Ovary (tissue), 10 donors: ENCODE measurements at places on chromosomes 2 and 18. TPM values are rescaled to one million over a fixed set of nuclear protein-coding genes. Genes with fewer than 3 reads are reported as not detected.

The CNGA3 gene
- not detected for polyA plus RNA-seq

The ACOXL gene
- polyA plus RNA-seq: not detected

The AKAIN1 gene
- not detected for polyA plus RNA-seq

The DPYSL5 gene
- 0.16 TPM for polyA plus RNA-seq

The SUMO1 gene
- 97.0 TPM for polyA plus RNA-seq

The TEKT4 gene
- polyA plus RNA-seq: 0.02 TPM

The ZNF519 gene
- polyA plus RNA-seq: 8.9 TPM

The STPG4 gene
- polyA plus RNA-seq: 0.17 TPM

The SLC38A11 gene
- 3.0 TPM for polyA plus RNA-seq

The CXCR1 gene
- 0.04 TPM for polyA plus RNA-seq

The NTSR2 gene
- polyA plus RNA-seq: 0.33 TPM

The IL36B gene
- polyA plus RNA-seq: not detected

The RTN4 gene
- polyA plus RNA-seq: 110 TPM

DNA sequence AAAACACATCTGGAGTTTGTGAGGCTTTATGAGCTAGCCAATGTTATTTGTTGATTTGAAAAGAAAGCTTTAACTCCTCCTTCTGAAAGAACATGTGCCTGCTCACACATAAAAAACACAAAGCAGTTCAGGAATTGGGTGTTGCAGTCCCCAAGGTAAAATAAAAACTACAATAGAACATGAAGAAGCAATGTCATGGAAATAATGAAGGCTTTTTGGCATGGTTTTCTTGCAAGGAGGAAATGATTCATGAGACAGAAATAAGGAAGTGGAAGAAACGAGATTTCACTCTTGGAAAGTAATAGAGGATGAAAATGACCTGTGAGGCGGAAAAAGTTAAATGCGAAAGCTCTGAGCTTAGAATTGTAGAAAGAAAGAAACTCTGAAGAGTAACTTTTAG is 81.1 kb downstream of the TRIB2 start:
- no peak for DNase-seq

GRCh38 chr2:117931266-117931665 is 82.6 kb downstream of the CCDC93 start:
- DNase-seq: no peak

GRCh38 chr2:234189786-234190300 is 139.3 kb downstream of the SPP2 start:
- no peak for DNase-seq

- no peak for DNase-seq
Observed at GRCh38 chr2:206075113-206075512, 10.9 kb downstream of the INO80D start.

DNA sequence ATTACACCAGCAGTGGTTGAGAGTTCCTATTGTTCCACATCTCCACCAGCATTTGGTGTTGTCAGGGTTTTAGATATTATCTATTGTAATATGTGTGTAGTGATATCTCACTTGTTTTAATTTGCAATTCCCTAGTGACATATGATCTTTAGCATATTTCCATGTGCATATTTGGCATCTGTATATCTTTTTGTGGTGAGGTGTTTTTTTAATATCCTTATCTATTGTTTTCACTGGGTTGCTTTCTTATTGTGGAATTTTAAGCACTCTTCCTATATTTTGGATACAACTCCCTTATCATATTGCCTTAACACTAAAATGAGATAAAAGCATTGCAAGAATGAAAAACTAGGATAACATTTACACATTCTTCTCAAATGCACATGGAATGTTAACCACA is 453.9 kb upstream of the FSIP2 start:
- DNase-seq: no peak

- DNase-seq: no peak
Observed at GRCh38 chr2:40471866-40472265, 20.0 kb upstream of the SLC8A1 start.

GRCh38 chr2:61689568-61689967 is 151.4 kb upstream of the XPO1 start:
- DNase-seq: no peak

- DNase-seq: no peak
Observed at GRCh38 chr2:231039294-231039664, 2.0 kb downstream of the C2orf72 start.

DNA sequence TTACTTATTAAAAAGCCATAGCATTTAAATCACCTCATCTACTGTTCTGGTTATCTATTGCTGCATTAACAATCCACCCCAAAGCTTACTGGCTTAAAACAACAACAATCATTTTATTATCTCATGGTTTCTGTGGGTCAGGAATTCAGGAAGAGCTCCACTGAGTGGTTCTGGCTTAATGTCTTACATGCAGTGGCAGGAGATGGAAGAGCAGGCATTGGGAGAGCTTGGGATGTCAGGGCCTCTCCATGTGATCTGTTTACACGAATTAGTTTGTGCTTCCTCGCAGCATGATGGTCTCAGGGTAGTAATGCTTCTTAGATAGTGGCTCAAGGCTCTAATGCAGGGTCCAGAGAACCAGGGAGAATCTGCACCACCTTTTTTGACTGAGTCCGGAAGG is 14.4 kb upstream of the REL start:
- DNase-seq: no peak

DNA sequence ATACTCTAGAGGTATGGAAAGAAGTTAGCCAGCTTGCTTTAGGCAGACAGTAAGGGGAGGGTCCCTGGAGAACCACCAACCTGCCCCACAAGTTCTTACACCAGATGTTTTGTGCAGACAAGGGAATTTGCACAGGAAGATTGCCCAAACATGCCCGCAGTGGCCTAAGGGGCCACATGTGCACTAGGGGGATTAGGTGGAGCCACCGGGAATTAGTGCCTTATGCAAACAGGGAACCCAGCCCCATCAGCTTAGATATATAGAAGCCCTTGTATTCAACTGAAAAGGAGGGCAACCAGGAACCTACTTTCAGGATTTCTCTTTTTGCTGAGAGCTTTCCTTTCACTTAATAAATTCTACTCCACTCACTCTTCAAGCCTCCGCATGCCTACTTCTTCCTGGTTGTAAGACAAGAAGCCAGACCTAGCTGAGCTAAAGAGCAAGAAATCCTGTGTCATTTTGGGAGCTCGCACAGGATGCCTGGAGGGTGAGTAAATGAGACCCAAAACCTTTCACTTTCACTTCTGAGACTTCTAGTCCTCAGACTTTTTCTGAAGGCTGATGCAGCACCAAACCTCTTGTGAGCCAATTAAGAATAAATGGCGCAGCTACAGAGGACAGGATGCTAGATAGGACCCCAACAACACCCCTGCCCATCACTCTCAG is 146.3 kb downstream of the GCA start:
- DNase-seq: no peak

- no peak for DNase-seq
Observed at GRCh38 chr2:202035941-202036372, 2.3 kb downstream of the FZD7 start.

GRCh38 chr2:64015898-64016297 is 3.3 kb downstream of the VPS54 start:
- DNase-seq: no peak

- DNase-seq: no peak
Observed at GRCh38 chr2:231161252-231161839, 36.5 kb upstream of the HTR2B start.

DNA sequence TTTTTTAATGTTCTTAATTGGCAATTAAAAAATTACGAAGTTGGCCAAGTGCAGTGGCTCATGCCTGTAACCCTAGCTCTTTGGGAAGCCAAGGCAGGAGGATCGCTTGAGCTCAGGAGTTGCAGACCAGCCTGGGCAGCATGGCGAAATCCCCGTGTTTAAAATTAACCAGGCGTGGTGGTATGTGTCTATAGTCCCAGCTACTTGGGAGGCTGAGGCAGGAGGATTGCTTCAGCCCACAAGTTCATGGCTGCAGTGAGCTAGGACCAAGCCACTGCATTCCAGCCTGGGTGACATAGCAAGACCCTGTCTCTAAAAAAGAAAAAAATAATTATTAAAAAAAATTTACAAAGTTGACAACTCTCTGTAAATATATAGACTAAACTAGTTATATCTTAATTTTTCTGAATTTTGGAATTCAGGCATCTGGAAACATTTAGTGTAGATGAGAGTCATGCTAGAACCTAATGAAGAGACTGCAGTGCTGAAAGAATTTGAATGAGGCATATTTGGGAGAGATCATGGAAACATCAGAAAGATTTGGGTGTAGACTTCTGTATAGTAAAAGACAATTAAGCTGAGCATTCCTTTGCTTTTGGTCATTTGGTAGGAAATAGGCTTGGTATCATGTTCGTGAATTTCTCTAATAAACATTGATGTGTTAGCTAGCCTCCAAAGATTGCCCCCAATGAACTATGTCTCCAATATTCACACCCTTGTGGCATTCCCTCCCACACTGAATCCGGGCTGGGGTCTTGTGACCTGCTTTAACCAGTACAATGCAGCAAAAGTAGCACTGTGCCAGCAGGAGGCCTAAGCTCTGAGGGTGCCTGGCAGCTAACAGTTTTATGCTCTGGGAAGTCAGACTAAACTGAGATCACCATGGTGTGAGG is 4.2 kb upstream of the ROCK1 start:
- DNase-seq: no peak

GRCh38 chr2:119921825-119922224 is 91.1 kb upstream of the EPB41L5 start:
- DNase-seq: no peak

DNA sequence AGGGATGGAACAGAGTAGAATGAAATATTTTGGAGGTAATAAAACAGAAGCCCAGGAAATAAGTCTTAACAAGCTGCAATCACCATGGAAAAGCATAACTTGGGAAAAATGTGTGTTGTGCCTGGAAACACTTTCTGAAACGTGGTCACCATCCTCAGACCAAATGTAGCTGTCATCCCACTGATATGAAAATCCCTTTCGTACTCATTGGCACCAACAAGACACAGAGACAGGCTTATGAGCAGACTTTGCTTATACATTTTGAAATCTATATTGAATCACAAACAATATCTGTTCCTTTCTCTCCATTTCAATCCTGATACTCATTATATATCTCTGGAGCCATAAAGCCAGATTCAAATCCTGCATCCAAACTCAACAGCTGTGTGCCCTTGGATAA is 28.7 kb downstream of the MREG start:
- DNase-seq: no peak

GRCh38 chr2:42942214-42942989 is 150.0 kb upstream of the HAAO start:
- no peak for DNase-seq

DNA sequence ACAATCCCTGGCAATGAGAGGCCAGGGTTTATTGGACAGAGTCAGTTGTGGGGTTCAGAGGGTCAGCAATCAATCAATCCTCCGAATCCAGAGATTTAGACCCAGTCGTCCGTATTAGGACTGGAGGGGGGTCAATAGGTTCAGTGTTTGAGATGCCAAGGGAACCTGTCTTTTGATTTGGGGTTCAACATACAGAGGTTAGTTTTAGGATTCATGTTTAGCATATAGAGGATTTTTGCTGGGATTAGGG is 292 bp downstream of the GMPPA start:
- no peak for DNase-seq

- DNase-seq: no peak
Observed at GRCh38 chr18:21179590-21180220, 62.3 kb upstream of the GREB1L start.

GRCh38 chr2:96692094-96692971 is 47.5 kb downstream of the LMAN2L start:
- DNase-seq: no peak

DNA sequence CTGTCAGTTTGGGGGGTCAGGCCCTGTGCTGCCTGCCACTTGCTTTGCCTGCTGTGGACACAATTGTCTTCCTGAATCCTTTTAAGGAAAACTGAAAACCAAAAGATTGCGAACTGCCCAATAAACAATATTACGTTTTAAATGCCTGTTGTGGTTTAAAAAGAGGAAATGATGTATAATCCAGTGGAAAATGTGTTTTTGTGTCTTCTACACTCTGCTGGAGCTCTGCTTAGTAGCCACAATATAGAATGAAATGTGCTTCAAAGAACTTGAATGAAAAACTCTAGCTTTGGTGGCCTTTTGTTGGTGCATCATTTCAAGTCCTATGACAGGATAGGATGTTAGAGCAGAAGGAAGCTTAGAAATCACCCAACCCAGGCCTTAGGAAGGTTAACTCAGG is 23.2 kb upstream of the CABYR start:
- DNase-seq: no peak

GRCh38 chr2:14944562-14945346 is 312.2 kb downstream of the LRATD1 start:
- no peak for DNase-seq

GRCh38 chr2:239288237-239288636 is 112.6 kb downstream of the HDAC4 start:
- no peak for DNase-seq

DNA sequence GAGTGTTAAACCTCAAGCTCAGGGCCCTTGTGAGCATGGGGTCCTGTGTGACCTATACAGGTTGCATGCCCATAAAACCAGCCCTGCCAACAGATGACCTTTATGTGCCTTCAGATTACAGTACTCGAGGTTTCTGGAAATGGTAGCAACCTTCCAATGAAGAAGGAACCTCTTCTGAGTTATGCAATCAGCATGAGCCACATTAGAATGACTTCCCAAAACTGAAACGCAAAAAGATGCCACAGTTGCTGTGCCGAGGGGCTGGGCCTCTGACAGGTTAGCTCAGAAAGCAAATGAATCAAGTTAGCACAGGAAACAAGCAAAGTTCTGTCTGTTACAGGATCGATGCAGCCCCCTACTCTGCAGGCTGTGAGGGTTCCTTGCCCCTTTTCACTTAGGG is 37.7 kb downstream of the TGFA start:
- no peak for DNase-seq

GRCh38 chr2:99032001-99032400 is 96.0 kb upstream of the CRACDL start:
- no peak for DNase-seq

DNA sequence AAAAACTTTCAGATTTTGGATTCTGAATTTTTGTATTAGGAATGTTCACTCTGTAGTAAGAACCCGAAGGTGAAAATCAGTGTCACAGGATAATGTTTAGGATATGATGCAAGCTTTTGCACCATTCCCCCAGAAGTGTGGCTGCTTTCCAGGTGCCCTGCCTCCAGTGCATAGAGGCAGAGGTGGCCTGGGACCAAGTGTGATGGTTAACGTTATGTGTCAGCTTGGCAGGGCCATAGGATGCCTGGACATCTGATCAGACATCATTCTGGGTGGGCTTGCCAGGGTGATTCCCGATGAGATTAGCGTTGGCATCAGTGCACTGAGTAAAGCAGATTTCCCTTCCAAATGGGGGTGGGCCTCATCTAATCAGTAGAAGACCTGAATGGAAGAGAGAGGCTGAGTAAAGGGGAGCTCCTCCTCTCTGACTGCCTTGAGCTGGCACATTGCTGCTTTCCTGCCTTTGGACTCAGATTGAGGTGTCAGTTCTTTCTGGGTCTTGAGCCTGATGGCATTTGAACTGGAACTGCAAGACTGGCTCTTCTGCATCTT is 177.4 kb upstream of the HS6ST1 start:
- DNase-seq: no peak
